ENCODE measurements at places on chromosomes 5 and 9.

DNA sequence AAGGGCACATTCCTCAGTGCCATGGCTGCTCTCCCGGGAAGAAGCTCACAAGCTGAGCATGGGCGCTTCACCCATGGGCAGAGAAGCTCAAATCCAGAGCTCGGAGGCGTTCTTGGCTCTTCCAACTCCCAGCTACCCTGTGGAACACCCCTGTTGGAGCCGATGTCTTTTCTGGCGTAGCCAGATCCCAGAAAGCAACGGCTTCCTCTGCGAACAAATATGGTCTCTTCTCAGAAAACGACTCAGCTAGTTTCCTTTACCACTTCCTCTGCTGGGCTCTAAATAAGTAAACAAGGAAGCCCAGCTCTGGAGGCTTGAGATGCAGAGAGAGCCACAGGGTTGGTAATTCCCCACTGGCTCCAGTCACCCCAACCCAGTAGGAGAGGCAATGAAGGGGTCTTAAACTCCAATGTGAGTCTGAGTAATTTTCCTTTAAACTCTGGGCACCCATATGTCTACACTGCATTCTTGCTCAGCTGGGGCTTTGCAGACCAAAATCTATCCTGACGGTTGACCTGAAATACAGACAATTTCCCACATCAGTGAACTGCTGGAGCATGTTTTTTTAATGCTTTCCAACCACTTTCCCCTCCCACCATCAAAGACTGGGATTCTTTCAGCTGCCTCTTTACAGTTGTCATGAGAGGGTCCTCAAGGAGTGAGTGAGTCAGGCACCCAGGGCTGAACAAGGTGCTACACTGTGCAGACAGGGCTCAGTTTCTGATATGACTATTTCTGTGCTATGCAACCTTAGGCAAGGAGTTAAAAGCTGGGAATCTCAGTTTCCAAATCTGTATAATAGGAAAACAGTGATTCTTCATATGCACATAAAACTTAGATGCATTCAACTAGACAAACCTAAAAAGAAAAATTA lies at the start of gene LCP2:
LCP2 (minus strand) TSS at position 189 of the 874 bp plus-strand sequence; CDS start at position 23, 166 bp downstream.
- DNase-seq: no peak

DNA sequence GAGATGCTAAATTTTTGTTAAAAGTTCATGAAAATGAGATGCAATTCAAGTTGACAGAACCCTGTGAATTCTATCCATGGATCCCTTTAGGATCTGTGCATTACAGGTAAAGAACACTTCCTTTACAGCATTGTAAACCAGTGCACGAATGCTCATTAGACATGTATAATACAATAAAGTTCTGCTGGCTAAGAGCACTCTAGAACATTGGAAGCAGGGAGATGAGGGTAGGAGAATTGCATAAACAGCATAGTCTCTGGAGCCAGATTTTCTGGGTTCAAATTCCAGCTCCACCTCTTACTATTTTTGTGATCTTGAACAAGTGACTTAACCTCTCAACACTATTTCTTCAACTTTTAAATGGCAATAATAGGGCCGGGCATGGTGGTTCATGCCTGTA lies 300.2 kb downstream of the NTRK2 start:
- DNase-seq: no peak

DNA sequence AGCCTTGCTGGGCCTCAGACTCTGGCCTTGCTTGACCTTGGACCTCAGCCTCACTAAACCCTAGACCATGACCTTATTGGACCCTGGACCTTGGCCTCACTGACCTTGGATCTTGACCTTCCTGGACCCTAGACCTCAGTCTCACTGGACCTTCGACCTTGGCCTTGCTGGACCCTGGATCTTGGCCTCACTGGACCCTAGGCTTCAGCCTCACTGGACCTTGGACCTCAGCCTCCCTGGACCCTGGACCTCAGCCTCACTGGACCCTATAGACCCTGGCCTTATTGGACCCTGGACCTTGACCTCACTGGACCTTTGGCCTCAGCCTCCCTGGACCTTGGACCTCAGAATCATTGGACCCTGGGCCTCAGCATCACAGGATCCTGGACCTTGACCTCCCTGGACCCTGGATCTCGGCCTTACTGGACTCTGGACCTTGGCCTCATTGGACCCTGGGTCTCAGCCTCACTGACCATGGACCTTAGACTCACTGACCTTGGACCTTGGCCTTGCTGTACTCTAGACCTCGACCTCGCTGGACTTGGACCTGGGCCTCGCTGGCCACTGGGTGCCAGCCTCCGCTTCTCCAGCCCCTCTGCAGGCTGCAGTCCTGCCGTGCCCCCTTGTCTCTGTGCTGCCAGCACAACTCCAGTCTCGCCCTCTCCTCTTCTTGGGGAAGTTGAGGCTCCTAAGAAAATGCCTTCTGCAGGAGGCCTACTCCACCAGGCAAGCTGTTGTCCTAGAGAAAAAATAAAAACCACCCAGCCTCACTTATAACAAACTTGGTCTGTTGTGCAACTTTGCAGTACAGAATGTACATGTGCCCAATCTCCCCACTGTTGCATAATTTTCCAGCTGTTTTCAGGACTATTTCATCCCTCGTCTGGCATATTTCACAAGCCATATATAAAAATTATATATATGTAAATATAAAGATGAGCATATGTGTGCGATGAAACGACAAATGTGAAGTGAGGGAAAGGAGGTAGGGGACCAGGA lies 11.0 kb upstream of the ADAMTS2 start:
- DNase-seq: no peak

- no peak for DNase-seq
Measured at GRCh38 chr9:14993901-14994554, 83.8 kb upstream of the FREM1 start.

- DNase-seq: no peak
Measured at GRCh38 chr5:72438141-72438540, 69.1 kb downstream of the ZNF366 start.

DNA sequence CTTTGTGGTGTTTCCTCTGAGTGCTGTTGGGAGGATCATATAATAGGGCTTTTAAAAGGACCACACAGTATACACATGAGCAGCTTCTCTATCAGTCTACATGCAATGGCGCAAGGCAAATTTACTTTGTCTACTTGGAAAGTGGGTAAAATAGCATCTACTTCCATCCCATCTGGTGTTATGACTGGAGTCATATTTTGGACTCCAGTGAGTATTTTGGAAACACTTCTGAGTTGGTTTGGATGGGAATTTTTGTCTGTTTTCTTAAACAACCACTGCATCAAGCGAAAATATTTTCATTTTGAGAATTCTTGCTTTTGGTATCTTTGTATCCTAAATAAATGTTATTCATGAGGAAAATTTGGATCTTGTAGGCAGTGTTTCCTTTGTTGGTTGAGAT lies 220.8 kb downstream of the NMUR2 start:
- no peak for DNase-seq

DNA sequence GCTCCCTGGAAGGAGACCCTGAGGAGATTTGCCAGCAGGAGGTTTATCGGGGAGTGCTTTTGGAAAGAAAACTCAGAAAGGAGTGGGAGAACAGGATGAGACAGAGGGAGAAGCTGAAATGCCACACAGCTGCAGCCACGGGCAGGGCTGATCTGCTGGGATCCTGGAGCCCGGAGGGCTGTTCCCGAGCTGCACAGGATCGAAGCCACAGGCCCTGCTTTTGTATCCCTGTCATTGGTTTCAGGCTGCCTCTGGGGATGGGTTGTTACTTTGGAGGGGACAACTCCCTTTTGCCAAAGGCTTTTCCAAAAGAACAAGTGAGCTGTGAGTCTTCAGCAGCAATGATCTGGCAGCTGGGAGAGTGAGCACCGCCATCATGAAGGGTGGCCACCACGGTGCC lies 152.5 kb upstream of the PTCH1 start:
- DNase-seq: no peak

DNA sequence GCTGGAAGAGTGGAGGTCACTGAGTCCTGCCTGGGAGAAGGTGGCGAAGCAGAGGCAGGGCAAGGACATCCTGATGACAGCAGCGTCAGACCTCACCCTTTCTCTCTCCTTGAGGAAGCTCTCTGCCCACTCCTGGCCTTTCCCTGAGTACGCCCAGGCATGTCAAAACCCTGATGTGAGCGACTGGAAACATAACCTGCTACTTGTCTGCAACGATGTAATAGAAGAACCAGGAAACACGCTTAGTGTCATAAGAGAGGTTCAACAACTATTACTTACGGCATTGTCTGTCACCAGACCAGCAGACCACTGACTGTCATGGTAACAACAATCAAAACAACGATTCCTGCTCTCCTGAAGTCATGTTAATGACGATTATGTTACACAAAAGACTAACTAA lies 152.4 kb downstream of the ACTL7B start:
- DNase-seq: no peak

DNA sequence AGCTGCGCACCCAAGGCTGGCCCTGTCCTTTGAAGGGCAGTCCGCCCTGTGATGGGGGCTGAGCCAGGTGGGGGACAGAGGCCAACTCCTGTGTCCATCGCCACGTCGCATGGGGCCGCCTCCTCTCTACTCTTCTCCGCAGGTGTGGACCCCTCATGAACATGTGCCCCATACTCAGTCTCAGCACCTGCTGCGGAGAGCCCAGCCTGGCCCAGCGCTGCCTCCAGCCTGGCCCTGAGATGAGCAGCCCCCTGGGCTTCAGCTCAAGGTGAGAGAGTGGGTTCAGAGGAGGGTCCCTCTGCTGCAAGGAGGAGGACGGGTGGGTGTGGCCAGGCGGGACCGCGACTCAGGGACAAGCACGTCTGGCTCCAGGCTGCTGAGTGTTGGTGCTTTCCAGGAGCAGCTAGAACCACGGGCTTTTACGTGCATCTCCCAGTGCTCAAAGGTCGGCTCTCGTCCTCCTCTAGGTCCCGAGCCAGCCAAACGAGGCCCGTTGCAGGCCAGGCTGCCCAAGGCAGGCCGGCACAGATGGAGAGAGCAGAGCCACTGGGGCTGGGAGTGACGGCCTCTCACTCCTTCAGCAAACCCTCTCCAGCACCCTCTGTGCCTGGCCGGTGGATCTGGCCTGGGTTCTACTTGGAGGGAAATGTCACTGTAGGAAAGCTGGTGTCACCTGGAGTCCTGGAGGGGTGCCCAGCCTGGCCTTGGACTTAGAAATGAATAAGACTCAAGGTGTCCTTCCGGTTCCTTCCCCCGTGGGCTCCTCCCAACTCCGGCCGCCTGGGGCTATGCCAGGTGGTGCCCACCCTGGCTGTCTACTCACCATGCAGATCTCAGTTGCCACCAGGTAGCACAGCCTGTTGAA lies 48.9 kb upstream of the RNF130 start:
- DNase-seq: no peak

DNA sequence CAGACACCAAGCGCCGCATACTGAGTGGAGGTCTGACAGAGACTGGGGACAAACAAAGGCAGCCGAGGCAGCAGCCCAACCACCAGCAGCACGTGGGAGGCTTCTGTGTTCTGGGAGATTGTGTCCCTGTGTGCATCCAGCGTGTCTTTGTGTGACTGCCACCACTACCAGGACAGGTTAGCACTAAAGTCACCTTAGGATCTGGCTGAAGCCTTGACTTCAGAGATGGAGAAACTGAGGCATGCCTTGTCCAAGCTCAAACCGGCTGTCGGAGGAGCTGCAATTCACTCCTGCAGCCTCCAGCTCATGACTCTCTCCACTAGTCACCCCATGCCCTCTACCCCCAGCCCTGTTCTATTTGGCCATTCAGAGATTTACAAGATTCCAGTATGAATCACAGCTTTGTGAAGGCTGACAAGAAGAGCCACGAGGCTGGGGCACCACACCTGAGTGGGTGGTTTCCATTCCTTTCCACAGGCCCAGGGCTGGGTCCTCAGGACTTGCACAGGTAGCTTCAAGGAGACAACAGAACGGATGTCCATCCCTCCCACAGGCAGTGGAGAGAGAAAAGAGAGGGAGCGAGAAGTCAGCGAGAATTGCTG lies 69.3 kb downstream of the SHB start:
- no peak for DNase-seq

GRCh38 chr9:113368982-113369854 lies 7.6 kb downstream of the HDHD3 start:
- no peak for DNase-seq

DNA sequence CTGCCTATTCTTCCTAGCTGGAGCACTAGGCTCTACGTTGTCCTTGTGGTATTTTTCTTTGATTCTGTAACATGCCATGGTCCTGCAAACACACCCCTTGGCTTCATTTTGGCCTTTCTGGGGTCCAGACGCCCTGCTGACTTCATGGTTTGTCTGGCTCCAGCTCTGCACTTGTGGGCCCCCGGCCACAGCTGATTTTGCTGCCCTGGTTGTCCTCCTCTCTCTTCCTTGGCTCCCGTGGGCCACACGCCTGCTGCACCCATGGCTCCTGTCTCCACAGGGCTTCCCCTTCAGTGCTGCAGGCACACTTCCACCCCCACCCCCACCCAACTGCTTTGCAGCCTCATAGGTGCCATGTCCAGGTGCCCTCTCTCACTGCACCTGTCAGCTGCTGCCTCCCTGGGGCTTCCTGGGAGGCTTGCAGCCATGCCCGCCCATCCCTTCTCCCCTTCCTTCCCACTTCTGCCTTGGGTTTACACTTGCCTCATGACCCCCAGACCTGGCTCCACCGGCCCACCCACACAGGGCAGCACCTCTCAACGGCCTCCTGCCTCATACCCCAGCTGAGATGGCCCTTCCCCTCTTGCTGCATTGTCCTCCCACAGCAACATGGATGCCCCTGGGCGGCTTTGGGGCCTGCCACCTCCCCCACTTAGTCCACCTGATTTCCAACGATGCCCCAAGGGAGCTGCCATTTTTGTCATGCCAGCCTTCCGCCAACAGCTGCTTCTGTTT lies 25.6 kb downstream of the SLC6A3 start:
- DNase-seq: no peak

DNA sequence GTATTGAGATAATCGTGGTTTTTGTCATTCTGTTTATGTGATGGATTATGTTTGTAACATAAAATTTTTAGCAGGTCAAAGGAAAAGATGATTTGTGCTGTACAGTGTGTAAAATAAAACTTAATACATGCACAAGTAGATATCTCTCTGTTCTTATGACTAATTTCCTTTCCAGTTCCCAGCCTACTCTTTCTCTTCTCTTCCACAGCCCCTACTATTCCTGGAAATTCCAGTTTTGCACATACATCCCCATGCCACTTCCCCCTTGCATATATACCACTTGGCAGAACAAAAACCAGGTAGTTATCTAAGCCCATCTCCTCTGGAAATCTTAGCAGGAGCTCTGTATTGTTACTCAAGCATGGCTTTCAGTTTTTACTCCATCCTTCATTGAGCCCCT lies 20.2 kb downstream of the TEK start:
- no peak for DNase-seq

GRCh38 chr9:14219850-14220249 lies 94.1 kb downstream of the NFIB start:
- DNase-seq: no peak

- no peak for DNase-seq
Measured at GRCh38 chr5:5460311-5460710, 37.8 kb downstream of the ICE1 start.

- no peak for DNase-seq
Measured at GRCh38 chr5:35223787-35224395, 6.4 kb downstream of the PRLR start.

GRCh38 chr9:92184041-92184564 lies 68.9 kb upstream of the SPTLC1 start:
- DNase-seq: no peak

Data from GM04504 (cell line).